ENCODE measurements at places on chromosomes 12 and 14.

GRCh38 chr12:130742112-130742511, 26.0 kb upstream of the RIMBP2 start:
- DNase-seq: no peak

DNA sequence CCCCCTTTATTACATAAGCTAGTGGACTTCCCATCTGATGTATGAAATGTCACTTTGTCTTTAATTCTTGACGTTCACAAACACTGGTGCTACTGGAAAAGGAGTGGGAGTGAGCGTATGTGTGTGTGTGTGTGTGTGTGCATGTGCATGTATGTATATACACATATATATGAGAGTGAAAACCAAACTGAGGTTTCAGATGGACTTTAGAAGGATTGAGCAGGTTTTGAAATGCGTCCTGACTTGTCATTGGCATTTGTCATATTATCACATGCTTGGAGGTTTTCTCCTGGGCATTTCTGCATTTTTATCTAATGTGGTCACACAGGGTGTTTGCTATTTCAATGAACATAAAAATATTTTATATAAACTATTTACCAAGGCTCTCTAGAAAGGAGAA, 1085.9 kb downstream of the BCL11B start:
- no peak for DNase-seq

DNA sequence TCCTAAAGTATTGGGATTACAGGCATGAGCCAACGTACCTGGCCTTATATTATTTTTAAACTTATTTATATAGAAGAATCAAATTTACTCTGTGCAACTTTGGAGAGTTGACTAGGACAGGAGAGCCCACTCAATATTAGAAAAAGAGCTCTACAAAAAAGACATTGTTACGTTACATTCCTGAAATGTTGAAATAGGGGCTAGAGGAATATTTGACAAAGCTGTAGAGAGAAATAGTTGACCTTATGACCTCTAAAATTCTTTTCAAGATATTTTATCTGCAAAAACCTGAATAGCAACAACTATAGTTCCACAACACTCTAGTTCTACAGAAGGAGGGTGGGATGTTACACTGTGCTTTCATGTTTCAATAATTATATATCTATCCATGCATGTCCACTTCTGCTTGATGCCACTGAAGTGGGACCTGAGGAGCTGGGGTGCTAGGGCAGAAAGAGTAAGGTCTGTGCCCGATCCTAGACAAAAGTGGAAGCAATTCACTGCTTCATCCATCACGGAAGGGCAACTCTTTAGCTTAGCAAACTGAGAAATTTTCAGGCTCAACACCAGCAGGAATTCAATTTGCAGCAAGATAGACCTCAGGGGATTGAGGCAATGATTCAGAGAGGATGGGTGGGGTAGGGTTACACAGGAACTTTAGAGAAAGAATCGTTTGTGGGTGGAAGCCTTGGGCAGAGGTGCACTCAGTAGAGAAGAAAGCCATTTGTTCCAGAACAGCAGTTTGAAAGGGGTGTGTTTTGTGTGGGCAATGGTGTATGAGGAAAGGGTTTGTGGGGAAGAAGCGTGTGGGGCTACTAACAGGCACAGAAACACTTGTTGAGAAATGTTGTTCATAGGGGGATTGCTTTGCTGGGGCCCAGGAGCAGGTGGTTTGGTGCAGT, 16.0 kb upstream of the RNASE10 start:
- DNase-seq: no peak

GRCh38 chr12:52611080-52611468, 7.3 kb downstream of the KRT73 start:
- no peak for DNase-seq

Data from AG04450 (cell line).